Muscle of leg (tissue), 16 donors: ENCODE measurements at places on chromosomes 2 and 18. TPM values are rescaled to one million over a fixed set of nuclear protein-coding genes. Genes with fewer than 3 reads are reported as not detected.
A peak's percentile ranks its signal among the peaks of the same experiment; 100 is the strongest.

Gene OTOS
- not detected for total RNA-seq

DNA sequence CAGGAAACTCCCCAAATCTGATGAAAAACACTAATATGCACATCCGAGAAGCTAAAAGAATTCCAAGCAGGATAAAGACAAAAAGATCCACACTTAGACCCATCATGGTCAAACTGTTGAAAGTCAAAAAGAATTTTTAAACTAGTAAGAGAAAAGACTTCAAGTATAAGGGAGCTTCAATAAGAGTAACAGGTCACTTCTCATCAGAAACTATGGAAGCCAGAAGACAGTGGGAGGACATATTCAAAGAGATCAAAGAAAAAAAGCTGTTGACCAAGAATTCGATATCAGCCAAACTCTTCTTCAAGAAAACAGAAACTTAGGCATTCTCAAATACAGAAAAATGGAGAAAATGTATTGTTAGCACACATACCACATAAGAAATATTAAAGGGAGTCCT, 50.4 kb downstream of the ZC3H8 start:
- no peaks in the 10 kb centered on the region for H3K4me1 ChIP-seq
- DNase-seq: no peak
- H3K36me3 ChIP-seq: no peaks in the 10 kb centered on the region
- no peaks in the 10 kb centered on the region for H3K27me3 ChIP-seq

GRCh38 chr2:100269889-100270288, 52.4 kb downstream of the LONRF2 start:
- peaks cover 2% of the 10 kb centered on the region for H3K4me1 ChIP-seq
- no peak overlapping the region for H3K27ac ChIP-seq
- H3K27me3 ChIP-seq: no peaks in the 10 kb centered on the region
- H3K4me3 ChIP-seq: no peak overlapping the region

Gene FAP
- total RNA-seq: 89.1 TPM

GRCh38 chr2:233794128-233794658, 16.1 kb downstream of the MROH2A start:
- H3K36me3 ChIP-seq: no peaks in the 10 kb centered on the region
- H3K4me3 ChIP-seq: no peak overlapping the region
- H3K27ac ChIP-seq: no peak overlapping the region
- no peaks in the 10 kb centered on the region for H3K27me3 ChIP-seq

- DNase-seq: no peak
- H3K36me3 ChIP-seq: no peaks in the 10 kb centered on the region
- H3K27me3 ChIP-seq: no peaks in the 10 kb centered on the region
- no peaks in the 10 kb centered on the region for H3K4me1 ChIP-seq
- H3K4me3 ChIP-seq: no peak overlapping the region
Measured at GRCh38 chr18:2411381-2411960, 159.8 kb downstream of the METTL4 start.

- H3K4me3 ChIP-seq: no peak overlapping the region
- DNase-seq: peak; percentile 84
- H3K27me3 ChIP-seq: no peaks in the 10 kb centered on the region
- H3K4me1 ChIP-seq: peaks cover 13% of the 10 kb centered on the region
- H3K27ac ChIP-seq: no peak overlapping the region
- H3K36me3 ChIP-seq: no peaks in the 10 kb centered on the region
Measured at GRCh38 chr2:221895366-221896121, 323.4 kb upstream of the EPHA4 start.

Gene TNS1
- total RNA-seq: 68.1 TPM

DNA sequence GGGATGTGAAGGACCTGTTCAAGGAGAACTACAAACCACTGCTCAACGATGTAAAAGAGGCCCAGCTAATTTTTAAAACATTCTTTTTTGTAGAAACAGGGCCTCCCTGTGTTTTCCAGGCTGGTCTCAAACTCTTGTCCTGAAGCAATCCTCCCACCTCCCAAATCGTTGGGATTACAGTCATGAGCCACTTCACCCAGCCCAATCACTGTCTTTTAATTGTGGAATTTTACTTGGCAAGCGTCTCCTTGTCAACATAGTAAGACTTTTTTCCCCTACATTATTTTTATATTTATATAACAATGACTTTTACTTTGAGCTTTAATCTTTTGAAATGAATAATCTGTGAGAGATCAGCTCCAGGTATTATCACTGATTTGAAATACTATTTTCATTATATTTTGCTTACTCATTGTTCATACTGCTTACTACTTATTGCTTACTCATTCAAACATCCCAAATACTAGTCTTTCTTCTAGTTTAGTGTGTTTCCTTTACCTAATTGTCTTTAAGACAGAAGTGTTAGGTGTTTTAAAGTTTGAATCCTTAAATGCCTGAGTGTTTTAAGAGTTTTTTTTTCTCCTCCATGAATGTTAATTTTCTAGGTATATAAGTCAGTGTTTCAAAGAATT, 48.9 kb downstream of the PTPN4 start:
- peaks cover 5% of the 10 kb centered on the region for H3K36me3 ChIP-seq
- no peaks in the 10 kb centered on the region for H3K4me1 ChIP-seq
- no peak overlapping the region for H3K4me3 ChIP-seq
- no peaks in the 10 kb centered on the region for H3K27me3 ChIP-seq
- no peak overlapping the region for H3K27ac ChIP-seq
- DNase-seq: no peak

DNA sequence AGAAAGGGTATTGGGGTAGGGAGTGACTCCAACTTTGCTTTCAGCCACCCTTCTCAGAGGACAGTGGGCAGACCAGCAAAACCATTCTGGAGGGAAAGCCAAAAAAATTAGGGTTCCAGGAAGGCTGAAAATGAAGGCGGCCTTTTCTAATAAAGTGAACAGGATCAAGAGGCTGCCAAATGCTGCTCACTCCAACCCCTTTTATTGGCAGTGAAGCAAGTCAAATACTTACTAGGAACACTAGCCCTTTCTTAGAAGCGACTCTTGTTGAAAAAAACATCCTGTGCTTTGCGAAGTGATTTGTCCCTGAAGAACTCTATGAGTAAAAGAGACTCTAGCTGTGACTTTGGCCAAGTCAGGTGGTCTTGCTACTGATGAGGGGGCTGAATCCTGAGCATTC, 83.6 kb upstream of the CYP1B1 start:
- H3K36me3 ChIP-seq: no peaks in the 10 kb centered on the region
- H3K27ac ChIP-seq: peak overlapping the region; percentile 61
- peaks cover 13% of the 10 kb centered on the region for H3K4me1 ChIP-seq
- peak; percentile 89 for DNase-seq
- no peak overlapping the region for H3K4me3 ChIP-seq
- H3K27me3 ChIP-seq: no peaks in the 10 kb centered on the region

Gene EML6
- 18.8 TPM for total RNA-seq

DNA sequence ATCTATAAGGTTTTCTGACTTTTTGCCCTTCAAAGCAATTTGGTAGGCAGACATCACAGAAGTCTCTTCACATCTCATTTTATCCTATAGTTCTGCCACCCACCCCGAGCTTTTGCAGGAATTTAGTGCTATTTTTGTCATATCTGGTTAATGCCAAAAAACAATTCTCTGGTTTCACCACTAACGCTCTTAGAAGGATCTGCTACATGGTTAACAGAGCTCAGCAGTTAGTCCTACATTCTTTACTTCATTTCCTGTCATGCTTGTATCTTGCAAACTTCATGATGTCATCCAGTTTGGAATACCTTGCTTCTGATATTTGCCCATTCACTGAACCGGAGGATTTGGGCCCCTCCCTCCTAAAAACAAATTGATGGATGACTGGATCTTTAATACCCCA, 116.8 kb upstream of the SERPINE2 start:
- DNase-seq: no peak
- H3K4me3 ChIP-seq: no peak overlapping the region
- H3K36me3 ChIP-seq: no peaks in the 10 kb centered on the region
- no peak overlapping the region for H3K27ac ChIP-seq

Gene ACTG2
- total RNA-seq: 1.3 TPM

GRCh38 chr2:233115741-233116140, 55.6 kb downstream of the INPP5D start:
- peaks cover 3% of the 10 kb centered on the region for H3K4me1 ChIP-seq
- DNase-seq: peak; percentile 33
- H3K27ac ChIP-seq: no peak overlapping the region
- no peaks in the 10 kb centered on the region for H3K27me3 ChIP-seq
- no peak overlapping the region for H3K4me3 ChIP-seq

- no peak for DNase-seq
- no peaks in the 10 kb centered on the region for H3K36me3 ChIP-seq
- no peaks in the 10 kb centered on the region for H3K4me1 ChIP-seq
- H3K27me3 ChIP-seq: no peaks in the 10 kb centered on the region
- no peak overlapping the region for H3K27ac ChIP-seq
Measured at GRCh38 chr2:198874472-198874858, 583.3 kb downstream of the SATB2 start.

- no peak overlapping the region for H3K27ac ChIP-seq
- H3K36me3 ChIP-seq: no peaks in the 10 kb centered on the region
- H3K4me1 ChIP-seq: peaks cover 6% of the 10 kb centered on the region
- peaks cover 3% of the 10 kb centered on the region for H3K27me3 ChIP-seq
- no peak for DNase-seq
- no peak overlapping the region for H3K4me3 ChIP-seq
Measured at GRCh38 chr18:59143441-59143840, 3.8 kb downstream of the SEC11C start.

DNA sequence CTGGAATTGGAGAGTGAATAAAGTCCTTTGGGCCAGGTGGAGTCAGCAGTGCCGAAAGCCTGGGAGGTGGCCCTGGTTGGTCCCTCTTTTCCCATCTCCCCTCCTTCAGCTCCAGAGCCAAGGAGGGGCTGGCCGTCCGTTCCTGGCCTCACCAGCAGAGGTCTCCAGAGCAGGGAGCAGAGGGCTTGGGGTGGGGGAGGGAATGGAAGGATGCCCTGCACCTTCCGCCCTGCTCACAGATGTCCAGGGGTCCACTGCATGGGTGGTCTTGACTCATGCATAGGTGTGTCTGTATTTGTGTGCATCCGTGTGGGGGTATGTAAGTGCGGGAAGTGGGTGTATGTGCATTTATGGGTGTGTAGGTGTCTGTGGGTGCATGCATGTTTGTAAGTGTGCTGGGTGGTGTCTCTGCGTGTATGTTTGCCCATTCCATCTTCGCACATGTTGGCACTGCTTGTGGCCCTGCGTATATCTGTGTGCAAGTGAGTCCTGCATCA, 201.8 kb downstream of the ZFP36L2 start:
- H3K27ac ChIP-seq: no peak overlapping the region
- no peaks in the 10 kb centered on the region for H3K36me3 ChIP-seq
- H3K27me3 ChIP-seq: no peaks in the 10 kb centered on the region
- peaks cover 47% of the 10 kb centered on the region for H3K4me1 ChIP-seq
- peak; percentile 79 for DNase-seq
- no peak overlapping the region for H3K4me3 ChIP-seq

Gene CCL20
- 0.27 TPM for total RNA-seq

Gene COL3A1
- total RNA-seq: 7,706 TPM

DNA sequence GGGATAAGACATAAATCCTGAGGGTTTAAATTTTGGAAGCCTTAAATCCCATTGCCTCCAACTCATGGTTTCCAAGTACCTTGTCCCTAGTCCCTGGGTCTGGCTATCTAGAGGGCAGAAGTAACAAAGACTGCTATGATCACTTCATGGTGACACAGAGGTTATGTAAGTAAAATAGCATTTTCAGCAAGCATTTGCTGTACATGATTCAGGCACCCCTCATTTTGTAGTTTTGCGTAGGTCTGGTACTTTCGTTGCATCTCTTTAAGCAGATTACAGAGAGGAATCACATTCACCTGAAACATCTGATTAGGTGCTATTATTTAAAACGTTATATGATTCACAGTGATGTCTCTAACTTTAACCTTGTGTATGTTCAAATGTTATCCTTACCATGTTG, 480.1 kb downstream of the XIRP2 start:
- no peak for DNase-seq
- H3K36me3 ChIP-seq: no peaks in the 10 kb centered on the region
- no peak overlapping the region for H3K27ac ChIP-seq
- no peaks in the 10 kb centered on the region for H3K4me1 ChIP-seq
- H3K4me3 ChIP-seq: no peak overlapping the region

GRCh38 chr2:220779931-220780330, 792.2 kb downstream of the EPHA4 start:
- peak; percentile 95 for DNase-seq
- H3K4me1 ChIP-seq: peaks cover 2% of the 10 kb centered on the region
- H3K4me3 ChIP-seq: no peak overlapping the region
- H3K27ac ChIP-seq: peak overlapping the region; percentile 18
- H3K27me3 ChIP-seq: no peaks in the 10 kb centered on the region
- H3K36me3 ChIP-seq: no peaks in the 10 kb centered on the region

Gene MEP1B
- 0.18 TPM for total RNA-seq

GRCh38 chr2:111025288-111025687, 95.4 kb upstream of the BCL2L11 start:
- H3K36me3 ChIP-seq: no peaks in the 10 kb centered on the region
- H3K4me3 ChIP-seq: no peak overlapping the region
- peaks cover 2% of the 10 kb centered on the region for H3K4me1 ChIP-seq
- no peak for DNase-seq

DNA sequence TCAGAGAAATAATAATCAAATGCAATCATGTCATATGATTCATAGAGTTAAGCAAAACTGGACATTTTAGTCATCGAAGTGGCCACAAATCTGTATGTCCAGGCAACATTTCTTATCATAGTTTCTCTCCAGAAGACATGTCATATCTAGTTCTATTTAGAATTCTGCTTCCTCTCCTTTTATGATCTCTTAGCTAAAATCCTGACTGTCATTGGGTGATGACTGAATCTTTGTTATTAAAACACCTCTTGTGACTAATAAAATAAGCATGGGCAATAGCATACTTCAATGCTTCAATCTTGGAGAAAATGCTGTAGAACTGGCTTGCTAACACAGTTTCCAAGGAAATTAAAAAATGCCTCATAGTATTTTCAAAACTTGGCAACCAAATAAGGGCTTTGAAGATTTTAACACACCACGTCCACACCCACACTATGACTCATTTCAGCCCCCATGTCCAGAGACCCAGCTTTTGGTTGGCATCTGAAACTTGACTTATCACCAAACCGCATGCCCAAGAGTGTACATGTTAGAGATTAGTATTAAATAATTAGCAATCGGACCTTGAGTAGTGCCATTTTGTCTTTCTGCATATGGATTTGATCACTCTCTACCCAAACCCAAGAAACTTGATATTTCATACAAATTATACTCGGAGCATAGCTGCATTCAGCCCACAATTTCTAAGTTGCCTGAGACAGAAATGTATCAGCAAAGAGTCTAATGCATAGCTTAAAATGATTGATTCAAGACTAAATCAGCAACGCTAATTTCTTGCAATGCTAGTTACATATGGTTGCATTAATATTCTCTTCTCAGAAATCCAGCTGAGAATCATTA, 106.5 kb upstream of the ETAA1 start:
- DNase-seq: no peak
- H3K4me1 ChIP-seq: no peaks in the 10 kb centered on the region
- no peaks in the 10 kb centered on the region for H3K36me3 ChIP-seq
- no peak overlapping the region for H3K4me3 ChIP-seq
- H3K27me3 ChIP-seq: no peaks in the 10 kb centered on the region

GRCh38 chr2:238925281-238925680, 77.4 kb downstream of the TWIST2 start:
- H3K27ac ChIP-seq: no peak overlapping the region
- H3K4me3 ChIP-seq: no peak overlapping the region
- H3K4me1 ChIP-seq: peaks cover 10% of the 10 kb centered on the region
- H3K27me3 ChIP-seq: peaks cover 13% of the 10 kb centered on the region
- H3K36me3 ChIP-seq: no peaks in the 10 kb centered on the region
- DNase-seq: no peak
